NCI-H510A treated with DMSO at 0.1 percent for 48 hours (cell line): ENCODE measurements at places on chromosomes 2 and 18.

DNA sequence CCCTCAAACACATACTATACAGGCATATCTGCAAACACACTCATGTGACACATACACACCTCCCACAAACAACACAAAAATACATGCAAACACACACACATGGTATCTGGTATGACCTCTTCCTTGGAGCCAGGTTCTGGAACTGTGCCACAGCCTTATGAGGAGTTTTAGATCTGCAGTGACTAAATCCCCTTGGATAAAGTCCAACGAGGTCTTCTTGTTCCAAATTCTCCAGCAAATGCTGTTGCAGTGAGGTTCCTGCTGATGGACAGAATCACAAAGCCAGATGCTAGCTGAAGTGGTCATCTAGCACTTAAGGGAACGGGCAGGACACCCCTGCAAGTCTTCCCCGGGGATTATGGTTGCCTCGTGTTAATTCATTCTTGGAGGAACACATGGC, 54.5 kb upstream of the DAPL1 start:
- DNase-seq: no peak

DNA sequence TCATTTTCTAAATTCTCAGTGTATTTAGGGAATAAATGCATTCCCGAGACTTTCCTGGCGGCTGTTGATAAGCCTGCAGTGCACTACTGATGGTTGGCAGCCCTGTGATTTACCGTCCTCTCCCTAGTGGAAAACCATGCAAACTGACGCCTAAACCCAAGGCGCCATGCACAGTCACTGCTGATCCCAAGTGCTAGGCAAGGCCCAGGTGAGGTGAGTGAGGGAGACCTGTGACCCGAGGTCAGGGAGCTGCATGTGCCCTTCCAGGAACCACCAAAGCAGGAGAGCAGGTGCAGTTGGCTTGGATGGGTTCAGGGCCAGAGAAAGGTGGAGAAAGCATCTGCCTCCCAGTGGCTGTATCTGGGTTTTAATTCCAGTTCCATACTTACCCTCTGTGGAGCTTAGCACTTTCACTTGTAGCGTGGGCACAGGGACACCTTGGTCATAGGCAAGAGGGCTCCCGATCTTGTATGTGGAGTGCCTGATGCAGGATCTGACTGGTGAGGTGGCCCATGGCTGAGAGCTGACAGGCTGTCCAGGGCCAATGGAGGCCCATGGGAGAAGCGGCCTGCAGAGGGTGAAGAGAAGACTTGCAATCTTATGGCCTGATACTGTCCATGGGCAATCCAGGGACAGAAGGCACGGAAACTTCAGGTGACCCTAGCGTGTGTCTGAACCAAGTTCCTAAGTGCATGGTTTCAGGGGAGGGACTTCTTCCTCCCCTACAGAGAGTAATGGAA, 131.3 kb downstream of the SH3RF3 start:
- no peak for DNase-seq

GRCh38 chr2:48768669-48769068, 13.1 kb upstream of the LHCGR start:
- DNase-seq: peak; percentile 4

- no peak for DNase-seq
These were observed 3.8 kb upstream of the TMSB10 start for GRCh38 chr2:84901593-84902120.

- no peak for DNase-seq
These were observed 855.1 kb upstream of the ACVR2A start for GRCh38 chr2:146989741-146990140.

DNA sequence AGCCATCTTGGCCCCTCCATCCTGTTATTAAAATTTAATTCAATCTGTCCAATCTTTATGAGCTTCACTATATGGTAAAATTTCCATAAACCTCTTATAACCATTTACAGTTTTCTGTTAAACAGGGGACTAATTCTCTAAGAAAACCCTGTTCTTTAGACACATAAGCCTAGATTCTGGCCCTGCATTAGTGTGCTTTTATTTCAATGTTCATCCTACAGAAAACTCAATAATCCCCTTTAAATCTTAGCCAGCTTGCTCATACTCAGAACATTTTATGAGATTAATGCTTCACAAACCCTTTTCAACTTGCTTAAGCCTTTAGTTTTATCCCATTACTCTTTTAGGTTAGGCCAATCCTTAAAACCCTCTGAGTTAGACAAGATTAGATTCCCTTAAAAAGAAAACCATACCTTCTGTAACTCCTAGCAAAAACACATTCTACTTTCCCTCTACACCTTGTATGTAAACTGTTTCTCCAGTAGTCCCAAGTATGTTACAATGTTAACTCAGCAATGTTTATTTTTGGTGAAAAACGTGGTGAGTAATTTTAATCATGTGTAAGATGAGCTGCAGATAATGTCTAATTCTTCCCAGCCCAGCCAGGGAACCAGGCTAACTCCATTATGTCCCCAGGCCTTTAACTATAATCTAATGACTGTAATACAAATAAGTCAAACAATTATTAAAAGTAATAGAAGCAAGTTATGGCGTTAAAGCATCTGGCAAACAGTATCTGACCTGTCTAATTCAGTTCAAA, 1953.4 kb upstream of the LRRTM1 start:
- no peak for DNase-seq

DNA sequence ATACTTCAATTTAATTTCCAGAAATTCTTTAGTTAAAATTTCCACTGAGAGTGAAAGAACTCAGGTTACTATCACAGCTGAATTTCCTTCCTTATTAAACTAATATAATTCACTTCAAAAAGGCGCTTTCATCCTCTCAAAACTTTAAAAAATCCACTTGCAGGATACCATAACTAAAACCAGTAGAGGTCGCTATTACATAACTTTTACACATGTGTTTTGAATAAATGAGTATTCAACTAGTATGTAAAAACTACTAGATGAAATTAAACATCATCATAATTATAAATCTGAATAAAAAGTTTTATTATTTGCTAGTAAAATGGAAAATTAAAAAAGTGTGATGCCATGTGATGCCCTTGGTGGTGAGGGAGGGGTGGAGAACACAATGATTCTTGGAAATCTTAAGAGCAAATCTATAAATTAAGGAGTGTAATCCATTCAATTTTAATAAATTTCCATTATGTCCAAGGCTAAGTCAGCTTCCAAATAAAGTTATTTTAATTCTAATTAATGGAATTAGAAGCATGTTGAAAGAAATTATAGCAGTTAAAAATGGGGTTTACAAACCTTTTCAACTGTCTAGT, 61.4 kb downstream of the SOS1 start:
- peak; percentile 81 for DNase-seq

GRCh38 chr2:236671896-236672562, 102.4 kb downstream of the ACKR3 start:
- DNase-seq: no peak

DNA sequence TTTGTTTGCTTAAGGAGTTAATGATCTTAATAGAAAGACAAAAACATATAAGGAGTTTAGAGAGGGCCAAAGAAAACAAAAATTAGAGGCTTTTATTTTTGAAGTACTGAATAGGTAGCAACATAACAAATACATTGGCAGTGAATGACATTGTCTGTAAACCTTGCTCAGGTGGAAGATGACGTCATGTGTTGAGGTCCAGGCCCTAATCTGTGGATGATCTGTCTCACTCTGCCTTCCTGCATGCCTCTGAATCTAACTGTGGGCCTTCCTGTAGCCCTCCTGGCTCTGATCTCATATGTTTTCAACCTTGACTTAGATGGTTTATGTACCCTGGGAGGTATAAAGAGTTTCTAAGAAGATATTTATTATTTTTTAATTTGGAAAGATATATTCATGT, 58.1 kb upstream of the DYNAP start:
- peak; percentile 10 for DNase-seq

GRCh38 chr2:36492216-36492945, 105.6 kb downstream of the FEZ2 start:
- DNase-seq: no peak

GRCh38 chr2:8089596-8089995, 592.3 kb upstream of the ID2 start:
- DNase-seq: no peak

DNA sequence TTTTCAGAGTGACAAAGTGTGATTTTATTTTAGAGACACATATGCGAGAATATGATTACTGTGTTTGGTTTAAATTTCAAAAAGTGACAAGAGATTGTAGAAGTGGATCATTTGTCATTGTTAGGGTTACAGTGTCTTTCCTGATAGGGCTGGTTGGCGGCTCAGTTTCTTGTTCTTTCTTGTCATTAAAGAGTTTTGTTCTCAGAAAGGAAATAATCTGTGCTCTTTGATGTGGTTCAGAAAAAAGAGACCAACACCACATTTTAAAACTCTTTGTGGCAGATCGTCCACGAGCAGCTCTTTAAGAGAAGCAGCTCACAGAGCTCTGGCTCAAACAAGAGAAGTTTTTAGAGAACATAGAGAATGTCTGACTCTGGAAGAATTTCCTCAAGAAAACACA, 45.6 kb upstream of the ZNF532 start:
- DNase-seq: no peak

- peak; percentile 29 for DNase-seq
These were observed 64.4 kb upstream of the REV1 start for GRCh38 chr2:99554238-99554637.

DNA sequence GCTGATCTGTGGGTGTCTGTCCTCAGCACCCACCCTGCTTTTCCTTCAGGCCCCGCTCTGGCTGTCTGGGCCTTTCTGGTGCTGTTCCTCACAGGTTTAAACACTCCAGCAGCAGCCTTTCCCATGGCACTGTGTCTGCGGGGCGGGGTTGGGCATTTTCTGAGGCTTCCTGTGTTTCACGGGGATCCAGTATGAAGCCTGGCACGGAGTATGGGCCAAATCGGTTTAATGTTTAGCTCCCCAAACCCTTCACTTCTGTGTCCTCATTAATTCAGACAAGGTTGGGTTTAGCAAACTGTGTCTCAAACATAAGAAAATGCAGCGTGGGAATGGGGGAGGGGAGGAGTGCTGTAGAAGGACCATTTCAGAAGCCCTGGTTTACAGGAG, 44.9 kb downstream of the HPCAL1 start:
- no peak for DNase-seq

- DNase-seq: no peak
These were observed 801.0 kb downstream of the LRRTM4 start for GRCh38 chr2:76721226-76721625.

- no peak for DNase-seq
These were observed 13.2 kb downstream of the MROH2A start for GRCh38 chr2:233791151-233791882.

GRCh38 chr18:76450452-76451395, 44.3 kb downstream of the ZNF516 start:
- DNase-seq: peak; percentile 84

GRCh38 chr2:242075696-242076095, 206.2 kb downstream of the RTP5 start:
- DNase-seq: no peak

DNA sequence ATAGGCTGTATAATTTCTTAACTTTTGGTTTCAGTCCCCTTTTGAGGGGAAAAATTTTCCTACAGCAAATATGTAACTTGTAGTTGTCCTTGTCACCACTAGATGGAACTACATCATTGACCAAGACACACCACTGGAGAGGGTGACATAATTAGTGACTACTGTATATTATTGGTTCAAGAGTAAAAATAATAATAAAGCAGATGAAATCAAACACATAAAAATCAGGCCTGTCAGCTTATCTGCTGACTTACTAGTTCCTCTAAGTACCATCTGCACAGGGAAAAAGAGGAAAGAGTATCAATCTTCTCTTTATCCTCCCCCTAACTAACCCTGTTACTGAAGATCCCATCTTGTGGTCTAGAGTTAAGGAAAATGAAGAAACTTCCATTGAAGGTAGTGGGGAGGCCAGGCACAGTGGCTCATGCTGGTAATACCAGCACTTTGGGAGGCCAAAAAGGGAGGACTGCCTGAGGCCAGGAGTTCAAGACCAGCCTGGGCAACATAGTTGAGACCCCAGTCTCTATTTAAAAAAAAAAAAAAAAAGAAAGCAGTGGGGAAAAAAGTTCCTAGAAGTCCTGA, 29.6 kb upstream of the ENOSF1 start:
- DNase-seq: peak; percentile 45

DNA sequence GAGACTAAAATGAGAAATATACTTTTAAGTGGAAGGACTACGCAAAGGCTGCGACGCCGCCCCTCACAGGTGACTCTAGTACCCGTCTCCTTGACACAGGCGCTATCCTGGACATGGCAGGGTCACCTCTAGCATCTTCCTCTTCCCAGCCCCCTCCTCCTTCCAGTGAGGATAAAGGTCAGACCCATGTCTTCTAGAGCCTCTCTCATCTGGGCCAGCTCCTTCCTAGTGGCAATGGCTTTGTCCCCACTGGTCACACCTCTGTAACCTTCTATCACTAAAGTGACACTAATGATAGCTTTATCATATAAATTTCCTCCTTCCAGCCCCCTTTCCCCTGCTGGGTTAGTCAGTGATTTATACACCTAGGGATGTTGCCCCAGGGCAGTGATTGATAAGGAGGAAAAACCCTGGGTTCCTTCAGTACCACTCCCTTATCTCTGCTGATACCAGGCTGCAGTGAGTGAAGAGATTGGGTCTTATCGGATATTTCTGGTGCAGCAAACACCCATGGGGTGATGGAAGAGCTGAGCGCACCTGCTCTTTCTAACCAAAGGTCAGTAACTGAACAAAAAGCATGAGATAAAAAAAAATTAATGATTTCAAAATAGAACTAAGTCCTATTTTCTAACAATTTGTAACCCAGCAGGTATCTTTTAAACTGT, 62.0 kb upstream of the FZD5 start:
- DNase-seq: no peak

DNA sequence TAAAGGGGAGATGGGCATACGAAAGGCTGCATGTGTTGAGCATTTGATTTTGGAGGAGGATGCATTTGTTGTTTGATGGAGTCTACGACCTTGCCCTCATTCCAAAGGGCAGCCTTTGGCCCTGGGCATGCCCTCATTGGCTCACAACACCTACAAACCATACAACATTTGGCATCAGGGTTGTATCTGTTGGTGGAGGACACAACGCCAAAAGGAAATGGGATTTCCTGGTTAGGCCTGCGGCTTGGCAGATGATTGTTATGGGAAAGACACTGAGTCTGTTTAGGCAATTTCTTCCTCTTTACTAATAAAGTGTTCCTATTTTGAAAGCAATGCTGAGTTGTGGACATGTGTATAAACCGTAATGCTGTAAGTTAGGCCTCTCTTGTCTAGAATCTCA, 246.9 kb downstream of the LDLRAD4 start:
- no peak for DNase-seq

DNA sequence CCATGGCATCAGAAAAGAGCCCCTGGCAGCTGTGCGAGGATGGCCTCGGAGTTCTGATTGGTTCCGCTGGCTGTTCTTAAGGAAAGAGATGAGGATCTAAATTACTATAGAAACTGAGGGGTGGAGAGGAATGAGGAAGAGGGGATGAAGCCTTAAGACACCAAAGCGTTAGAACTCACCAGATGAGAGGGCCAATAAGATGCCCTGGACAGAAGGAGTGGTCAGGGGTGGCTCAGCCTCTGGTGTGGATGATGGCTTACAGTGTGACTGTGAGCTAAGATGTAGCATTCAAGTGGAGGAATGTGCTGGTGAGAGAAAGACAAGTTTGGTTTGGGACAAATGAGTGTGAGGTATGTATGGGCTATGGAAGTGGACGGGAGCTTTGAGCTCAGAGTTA, 97.8 kb downstream of the ZFP36L2 start:
- no peak for DNase-seq

DNA sequence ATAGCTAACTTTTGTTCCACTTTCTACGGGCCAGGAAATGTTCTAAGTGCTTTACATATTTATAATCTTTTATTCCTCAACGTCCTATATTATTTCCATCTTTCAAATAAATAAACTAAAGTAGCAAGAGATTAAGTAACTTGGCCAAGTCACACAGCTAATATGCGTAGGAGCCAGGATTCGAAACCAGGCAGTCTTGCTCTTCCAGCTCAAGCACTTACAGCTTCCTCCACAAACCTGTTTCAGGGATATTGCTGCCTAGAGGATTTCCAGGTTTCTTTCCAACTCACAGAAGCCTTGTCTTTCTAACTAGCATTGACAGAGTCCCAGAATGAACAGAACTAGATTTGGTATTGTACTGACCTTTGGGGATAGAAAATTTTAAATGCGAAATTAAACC, 102.5 kb downstream of the FIGN start:
- no peak for DNase-seq
